ENCODE measurements at places on chromosomes 12 and 14.

- DNase-seq = no peak
Measured at GRCh38 chr12:101877806-101878242, 444 bp downstream of the DRAM1 start.

DNA sequence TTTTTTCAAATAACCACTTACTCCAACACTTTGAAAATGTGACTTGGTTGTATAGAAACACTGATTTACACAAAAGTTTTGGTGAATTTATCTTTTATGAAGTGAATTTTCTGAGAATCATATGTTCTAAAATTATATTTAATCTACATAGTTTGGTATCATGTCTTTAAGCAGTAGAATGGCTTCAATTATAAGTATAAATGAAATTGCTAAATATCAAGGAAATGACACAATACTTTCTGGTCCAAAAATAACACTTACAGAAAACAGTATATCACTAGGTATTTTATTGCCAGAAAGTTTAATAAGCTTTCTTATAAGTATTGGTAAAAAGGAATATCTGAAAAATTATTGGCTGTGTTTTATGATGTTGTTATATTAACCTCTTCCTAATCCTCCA is 90.9 kb downstream of the SRGAP1 start:
- DNase-seq = no peak

DNA sequence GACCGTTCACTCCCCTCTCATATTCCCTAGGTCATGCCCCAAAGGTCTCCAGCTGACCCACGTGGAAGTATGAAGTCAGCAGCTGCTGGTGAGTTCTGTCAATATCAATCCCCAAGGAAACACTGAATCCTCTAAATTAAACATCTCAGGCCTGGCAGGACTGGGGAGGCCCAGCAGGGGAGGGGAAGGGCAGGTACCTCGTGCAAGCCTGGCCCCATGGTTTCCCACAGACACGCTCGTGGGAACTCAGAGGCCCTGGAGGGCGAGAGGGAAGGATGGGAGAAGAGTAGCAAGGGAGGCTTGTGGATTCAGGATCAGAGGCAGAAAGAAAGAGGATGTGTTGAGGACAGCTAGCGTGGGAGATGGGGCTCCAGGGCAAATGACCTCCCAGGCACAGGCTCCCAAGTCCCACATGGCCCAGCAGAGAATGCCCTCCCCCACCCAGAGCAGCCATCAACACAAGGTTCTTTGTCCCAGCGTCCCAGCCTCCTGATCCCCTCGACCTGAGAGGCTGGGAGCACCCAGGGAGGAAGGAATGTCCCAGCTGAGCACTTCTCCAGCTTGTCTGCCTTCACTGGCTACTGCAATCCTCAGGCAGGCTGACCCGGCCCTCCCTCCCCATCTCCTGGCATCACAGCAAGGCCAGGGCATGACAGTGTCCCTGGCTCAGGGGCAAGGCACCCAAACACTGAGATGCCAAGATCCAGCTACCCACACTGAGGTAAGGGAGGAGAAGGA is 20.1 kb upstream of the RPLP0 start:
- DNase-seq = no peak

DNA sequence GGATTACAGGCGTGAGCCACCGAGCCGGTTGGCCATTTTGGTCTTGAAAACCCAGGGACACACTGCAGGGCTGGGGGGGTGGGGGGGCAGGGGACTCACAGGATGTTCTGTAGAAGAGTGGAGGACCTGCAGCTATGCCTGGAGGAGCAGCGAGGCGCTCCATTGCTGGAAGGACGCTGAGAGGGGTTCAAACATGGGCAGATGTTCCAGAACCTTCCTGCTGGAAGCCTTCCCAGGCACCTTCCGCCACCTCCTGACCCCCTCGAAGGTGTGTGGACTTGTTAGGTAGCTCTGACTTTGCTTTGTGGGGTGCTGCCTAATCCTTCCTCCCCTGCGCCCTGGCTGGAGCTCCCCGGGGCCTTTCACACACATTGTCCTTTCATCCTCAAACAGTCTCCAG is 19.6 kb upstream of the PPP1R13B start:
- DNase-seq = no peak

GRCh38 chr14:102939820-102940561 is 17.5 kb downstream of the AMN start:
- no peak for DNase-seq

- DNase-seq = no peak
Measured at GRCh38 chr12:39780411-39780912, 160.9 kb upstream of the ABCD2 start.

DNA sequence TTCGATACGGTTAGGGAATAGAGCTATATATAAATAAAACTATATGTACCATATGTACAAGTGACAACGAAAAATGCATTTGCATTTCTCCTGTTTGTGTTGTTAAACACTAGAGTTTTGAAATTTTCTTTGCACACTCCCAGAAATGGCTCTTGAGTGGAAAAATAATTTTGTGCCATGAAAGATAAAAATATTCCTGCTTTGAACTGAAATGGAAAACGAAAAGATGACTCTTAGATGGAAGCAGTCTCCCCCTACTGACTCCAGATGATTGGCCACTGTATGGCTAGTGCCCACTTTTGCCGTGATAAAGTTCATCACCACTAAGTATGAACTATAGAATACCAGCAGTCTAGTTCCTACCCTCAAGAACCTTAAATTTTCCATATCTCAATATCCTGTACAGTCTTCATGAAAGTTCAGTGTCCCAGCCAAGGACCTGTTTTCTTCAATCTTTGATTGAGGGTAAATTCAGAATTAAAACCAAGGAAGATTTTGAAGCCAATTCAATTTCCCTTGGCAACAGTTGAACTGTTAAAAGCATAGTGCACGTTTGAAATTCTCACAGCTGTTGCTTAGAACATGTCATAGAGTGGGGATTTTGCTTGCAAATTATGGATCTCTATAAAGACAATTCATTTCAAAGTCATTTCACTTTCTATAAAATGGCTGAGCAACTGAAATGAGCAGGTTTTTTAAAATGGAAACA is 1.6 kb upstream of the PPP2R5E start:
- no peak for DNase-seq

- DNase-seq = no peak
Measured at GRCh38 chr12:65561798-65562382, 262.4 kb upstream of the HMGA2 start.

- DNase-seq = no peak
Measured at GRCh38 chr12:117567644-117568216, 206.3 kb upstream of the NOS1 start.

GRCh38 chr14:105034315-105035039 is 13.6 kb upstream of the CDCA4 start:
- DNase-seq = no peak

DNA sequence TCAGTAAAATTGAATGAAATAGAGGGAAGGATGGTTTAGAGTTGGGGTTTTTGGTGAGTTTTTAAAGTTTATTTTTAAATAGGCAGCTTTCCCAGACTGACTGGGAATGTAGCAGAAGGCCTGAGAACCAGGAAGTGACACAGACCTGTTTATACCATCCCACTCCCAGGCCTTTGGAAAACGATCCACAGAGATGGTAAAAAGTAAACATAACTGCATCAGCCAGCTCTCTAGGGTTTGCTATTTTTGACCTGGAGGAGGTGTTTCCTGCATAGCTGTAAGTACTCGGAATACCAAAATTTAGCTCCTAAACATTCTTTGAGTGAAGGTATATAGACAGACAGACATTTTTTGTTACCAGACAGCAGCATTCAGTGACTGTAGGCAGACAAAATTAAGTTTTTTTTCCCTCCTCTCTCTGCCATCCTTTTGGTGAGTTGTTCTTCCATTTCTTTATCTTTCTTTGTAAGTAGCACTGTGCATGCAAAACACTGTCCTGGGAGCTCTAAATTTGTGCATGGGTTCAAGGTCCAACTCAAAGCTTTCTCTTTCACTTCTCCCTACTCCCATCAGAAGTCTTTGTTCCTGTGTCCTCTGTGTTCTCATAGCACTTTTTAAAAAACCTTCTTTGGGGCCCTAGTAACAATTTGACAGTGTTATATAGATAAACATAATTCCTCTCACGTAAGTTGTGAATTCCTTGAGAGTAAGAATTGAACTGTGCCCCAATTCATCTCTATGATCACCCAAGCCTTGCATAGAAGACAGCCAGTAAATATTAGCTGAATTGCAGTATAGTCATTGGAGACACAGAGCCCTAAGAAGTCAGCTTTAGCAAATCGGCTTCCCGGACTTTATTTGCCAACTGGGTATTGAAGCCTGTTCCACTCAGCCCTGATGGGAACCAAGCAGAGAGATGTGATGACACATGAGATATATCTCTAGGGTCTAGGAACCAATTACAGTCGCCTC is 37.4 kb downstream of the SUSD6 start:
- DNase-seq = no peak

DNA sequence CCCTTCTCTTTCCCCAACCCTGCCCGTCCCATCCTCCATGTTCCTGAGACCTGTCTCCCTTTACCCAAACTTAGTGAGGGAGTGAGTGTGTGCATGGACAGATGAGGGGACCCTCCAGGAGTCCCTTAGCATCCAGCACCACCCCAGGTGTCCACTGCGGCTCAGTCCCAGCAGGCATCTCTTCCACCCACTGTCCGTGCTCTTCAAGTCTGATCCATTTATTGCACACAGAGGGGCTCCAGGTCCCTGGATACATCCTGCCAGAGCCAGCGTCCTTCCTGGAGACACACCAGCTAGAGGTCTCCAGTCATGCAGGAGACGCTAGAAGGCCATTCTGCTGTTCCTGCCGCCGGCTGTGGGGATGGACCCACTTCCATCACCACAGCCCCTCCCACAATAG is 239.2 kb downstream of the ADGRD1 start:
- no peak for DNase-seq

- DNase-seq = no peak
Measured at GRCh38 chr12:93378998-93379325, 1.2 kb downstream of the NUDT4 start.

- no peak for DNase-seq
Measured at GRCh38 chr14:72776701-72777261, 117.1 kb downstream of the DPF3 start.

DNA sequence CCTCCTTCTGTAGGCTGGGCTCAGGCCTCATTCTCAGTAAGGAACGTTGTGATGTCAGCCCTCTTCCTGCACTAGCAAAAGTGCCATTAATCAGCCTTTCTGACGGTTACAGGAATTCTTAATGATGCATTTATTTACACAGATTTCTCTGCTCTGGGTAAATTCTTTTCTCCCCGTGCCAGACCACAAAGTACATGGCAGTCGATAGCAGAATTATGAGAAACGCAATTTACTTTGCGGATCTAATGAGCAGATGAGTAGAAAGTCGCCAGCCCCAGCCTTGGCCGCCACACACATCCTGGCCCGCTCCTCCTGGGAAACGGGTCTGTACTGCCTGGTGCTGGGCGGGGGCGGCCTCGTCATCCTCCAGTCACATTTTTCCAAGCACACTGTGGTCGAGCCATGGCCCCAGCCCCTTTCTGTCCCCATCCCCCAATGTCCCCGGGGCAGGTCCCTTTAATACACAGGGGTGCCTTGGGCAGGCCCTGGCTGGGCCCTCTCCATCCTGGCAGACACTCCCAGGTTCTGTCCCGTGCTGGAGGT is 25.9 kb downstream of the NOC4L start:
- no peak for DNase-seq

- no peak for DNase-seq
Measured at GRCh38 chr12:91567100-91567485, 384.5 kb upstream of the DCN start.

GRCh38 chr12:269191-269590 is 6.6 kb upstream of the SLC6A13 start:
- DNase-seq = no peak

GRCh38 chr14:21309238-21309636 is 29.4 kb downstream of the RPGRIP1 start:
- no peak for DNase-seq

DNA sequence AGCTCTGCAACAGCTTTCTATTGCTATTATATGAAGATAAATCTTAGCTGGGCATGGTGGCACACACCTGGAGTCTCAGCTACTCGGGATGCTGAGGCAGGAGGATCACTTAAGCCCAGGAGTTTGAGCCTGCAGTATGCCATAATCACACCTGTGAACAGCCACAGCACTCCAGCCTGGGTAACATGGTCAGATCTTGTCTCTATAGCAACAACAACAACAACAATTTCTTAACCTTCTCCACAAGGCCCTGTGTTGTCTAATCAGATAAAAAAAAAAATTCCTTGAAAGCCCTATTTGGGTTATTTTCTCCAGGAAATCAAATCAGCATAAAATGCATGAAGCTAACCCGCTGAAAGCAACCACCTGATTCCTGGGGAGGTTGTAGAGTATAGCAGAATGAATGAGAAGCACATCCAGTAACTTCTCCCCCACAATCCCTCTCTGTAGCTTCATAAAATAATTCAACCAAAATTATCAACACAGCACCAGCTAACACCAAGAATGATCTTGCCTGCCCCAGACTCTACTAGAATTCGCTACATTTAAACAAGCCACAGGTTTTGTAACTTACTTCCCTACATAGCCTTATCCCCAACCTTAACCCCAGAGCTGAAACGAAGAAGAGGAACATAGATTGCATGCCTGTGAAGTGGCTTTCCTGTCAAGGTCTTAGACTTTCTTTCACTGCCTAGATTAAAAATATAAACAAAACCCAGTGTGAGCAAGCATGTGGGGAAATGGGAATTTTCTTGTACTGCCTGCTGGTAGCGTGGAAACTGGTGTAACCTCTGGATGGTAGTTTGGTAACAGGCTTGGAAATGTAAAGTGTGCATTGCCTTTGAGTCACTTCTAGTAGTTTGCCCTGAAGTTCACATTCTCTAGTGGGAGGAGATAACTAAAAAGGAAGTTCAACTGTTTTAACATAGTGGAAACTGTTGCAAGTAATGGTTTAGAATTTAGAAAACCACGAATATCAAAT is 6.0 kb upstream of the STK38L start:
- DNase-seq = no peak

DNA sequence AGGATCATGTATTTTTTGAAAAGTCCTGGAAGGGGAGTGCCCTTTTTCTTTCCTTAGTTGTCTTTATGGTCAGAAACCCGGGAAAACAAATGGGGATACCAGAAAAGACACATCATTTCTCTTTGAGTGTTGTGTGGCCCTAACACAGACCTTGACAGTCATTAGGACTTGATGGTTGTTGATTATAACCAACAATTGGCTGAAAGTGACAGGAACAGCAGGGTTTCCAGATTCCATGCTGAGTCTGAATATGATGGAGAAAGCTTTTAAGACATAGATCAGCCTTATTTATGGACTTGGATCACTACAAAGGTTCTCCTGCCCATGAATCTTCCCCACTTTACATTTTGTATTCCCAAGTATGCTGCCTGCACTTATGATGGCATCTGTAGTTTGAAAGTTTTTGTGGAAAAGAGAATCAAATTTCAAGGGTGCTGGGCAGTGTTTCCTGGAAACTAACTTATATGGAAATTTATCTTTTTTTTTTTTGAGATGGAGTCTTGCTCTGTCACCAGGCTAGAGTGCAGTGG is 30.4 kb downstream of the POLR3B start:
- DNase-seq = no peak

GRCh38 chr12:52181746-52182145 is 10.1 kb downstream of the KRT80 start:
- DNase-seq = no peak

DNA sequence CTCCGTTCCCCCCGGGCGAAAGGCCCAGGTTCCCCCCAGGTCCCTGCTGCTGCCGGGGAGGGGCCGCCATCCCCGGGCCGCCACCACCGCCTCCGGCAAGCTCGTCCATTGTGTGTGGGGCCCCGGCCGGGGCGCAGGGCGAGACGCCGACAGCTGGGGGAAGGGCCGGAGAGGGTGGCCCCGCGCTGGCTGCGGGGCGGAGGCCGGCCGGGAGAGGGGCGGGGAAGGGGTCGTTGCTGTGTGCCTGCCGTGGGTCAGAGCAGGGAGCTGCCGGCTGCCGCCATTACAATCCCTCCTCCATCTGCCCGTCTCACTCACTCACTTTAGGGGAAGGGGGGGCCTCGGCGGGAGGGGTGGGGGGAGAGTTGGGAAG is at the start of gene STRN3:
STRN3 (minus strand) TSS at position 303 of the 373 bp plus-strand sequence; CDS start at position 109, 194 bp downstream.
- DNase-seq = no peak

All from activated CD4-positive, alpha-beta memory T cell treated with anti-CD3 and anti-CD28 coated beads for 36 hours (primary cell).